ENCODE measurements at places on chromosomes 3 and 15.

GRCh38 chr3:10946526-10946925 lies 46.0 kb upstream of the SLC6A1 start:
- no peak for DNase-seq

- DNase-seq: no peak
These were observed 22.2 kb downstream of the FAM98B start for GRCh38 chr15:38476120-38476519.

DNA sequence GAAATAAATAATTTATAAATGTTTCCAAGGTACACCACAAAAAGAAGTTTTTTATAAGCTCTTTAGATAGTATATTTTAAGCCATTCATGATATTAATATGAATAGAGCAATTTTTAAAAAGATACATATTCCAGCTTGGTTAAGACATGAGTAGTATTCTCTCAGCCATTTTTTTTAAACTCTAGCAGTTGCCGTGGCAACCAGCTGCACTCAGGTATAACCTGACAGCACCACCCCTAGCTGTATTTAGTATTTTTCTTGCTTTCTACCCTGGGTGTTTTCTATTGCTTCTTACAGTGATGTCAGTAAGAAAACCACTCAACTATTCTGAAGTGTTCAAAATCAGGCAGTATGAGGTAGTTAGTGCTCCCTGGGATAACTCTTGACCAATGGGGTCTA lies 496.3 kb upstream of the CNTN3 start:
- DNase-seq: no peak

- peak; percentile 24 for DNase-seq
These were observed 21.5 kb downstream of the AGTR1 start for GRCh38 chr3:148718982-148719862.

DNA sequence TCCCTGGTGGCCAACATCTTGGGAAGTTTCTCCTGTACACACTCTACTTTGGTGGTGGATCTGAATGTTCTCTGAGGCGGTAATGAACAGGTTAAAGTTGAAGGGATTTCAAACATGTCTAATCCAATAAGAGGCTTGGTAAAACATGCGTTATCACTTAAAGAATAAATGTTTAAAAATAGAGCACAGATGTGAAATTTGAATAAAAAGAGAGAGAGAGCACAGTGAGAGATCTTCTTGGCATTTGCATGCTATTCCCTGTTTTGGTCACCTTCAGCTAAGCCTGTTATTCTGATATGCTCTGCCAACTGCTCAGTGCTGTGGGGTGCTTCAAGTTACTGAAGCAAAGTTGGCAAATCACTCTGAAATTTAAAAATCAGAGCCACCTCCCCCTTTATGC lies 237.7 kb upstream of the WNT5A start:
- DNase-seq: peak; percentile 10

DNA sequence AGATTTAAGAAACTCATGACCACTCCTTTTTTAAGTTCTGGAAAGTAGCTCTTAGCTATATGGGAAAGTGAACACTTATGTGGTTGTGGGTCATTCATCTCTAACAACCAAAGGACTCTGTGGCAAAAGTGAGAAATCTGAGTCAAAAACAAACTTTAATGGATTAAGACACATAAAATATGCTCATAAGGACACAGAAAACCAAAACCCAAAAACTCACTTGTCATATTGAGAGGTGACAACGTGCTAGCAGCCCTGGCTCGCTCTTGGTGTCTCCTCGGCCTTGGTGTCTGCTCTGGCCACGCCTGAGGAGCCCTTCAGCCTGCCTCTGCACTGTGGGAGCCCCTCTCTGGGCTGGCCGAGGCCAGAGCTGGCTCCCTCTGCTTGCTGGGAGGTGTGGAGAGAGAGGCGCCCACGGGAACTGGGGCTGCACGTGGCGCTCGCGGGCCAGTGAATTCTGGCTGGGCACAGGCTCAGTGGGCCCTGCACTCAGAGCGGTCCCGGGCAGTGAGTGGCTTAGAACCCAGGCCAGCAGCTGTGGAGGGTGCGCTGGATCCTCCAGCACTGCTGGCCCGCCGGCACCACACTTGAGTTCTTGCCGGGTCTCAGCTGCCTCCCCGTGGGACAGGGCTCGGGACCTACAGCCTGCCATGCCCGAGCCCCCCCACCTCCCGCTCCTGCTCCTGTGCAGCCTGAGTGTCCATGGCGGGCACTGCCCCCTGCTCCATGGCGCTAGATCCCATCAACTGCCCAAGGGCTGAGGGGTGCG lies 30.3 kb upstream of the SKIL start:
- no peak for DNase-seq
